ENCODE measurements at places on chromosomes 2 and 18.

DNA sequence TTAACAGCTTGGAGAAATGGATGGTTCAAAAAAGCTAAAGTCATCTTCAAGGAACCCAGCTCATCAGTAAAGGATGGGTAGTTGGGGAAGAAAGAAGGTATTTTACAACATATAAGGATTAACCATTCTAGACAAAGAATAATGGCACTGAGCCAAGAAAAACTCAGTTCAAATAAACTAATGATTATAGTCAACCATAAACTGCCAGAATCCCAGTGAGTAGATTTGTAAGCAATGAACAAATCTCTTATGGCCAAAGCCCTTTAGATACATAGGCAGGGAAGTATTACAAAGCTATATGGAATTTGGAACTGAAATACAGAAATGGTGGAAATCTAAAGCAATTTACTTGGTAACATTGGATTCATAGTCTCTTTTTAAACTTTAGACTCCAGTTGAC lies 92.4 kb upstream of the ZFP36L2 start:
- DNase-seq = no peak

DNA sequence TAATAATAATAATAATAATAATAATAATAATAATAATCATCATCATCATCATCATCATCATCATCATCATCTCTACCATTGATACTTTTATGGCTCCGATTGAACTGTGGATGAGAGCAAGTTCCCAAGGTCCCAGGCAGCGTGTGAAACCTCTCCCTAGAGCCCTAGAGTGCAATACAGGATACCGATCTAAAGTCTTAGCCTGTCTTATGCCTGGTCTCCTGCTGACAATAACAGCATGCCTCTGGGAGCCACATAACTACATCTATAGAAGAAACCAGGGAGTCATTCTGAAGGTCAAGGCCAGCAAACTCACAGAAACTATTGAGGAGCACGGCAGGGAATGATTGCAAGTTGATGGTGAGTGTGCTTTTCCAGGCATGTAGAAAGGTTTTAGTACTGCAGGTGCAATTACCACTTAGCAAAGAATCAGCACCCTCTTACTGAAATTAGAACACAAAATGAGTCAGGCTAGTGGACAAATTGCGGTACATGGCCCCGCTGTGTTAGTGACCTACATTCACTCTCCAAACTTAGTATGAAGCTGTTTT lies 457.2 kb upstream of the CDH20 start:
- DNase-seq = no peak

- DNase-seq = no peak
Measured at GRCh38 chr2:15825276-15825980, 114.9 kb upstream of the MYCN start.

GRCh38 chr2:84879584-84880394 lies 1.1 kb downstream of the TRABD2A start:
- no peak for DNase-seq
